ENCODE measurements at places on chromosomes 1 and 21. TPM values are rescaled to one million over a fixed set of nuclear protein-coding genes. Genes with fewer than 3 reads are reported as not detected.
A peak's percentile ranks its signal among the peaks of the same experiment; 100 is the strongest.

GRCh38 chr1:211579440-211580302 is 710 bp upstream of the SLC30A1 start:
- H3K4me1 ChIP-seq, result no peaks in the 10 kb centered on the region
- H3K4me3 ChIP-seq, result peak overlapping the region; percentile 71
- H3K27me3 ChIP-seq, result no peaks in the 10 kb centered on the region
- no peak for DNase-seq

DNA sequence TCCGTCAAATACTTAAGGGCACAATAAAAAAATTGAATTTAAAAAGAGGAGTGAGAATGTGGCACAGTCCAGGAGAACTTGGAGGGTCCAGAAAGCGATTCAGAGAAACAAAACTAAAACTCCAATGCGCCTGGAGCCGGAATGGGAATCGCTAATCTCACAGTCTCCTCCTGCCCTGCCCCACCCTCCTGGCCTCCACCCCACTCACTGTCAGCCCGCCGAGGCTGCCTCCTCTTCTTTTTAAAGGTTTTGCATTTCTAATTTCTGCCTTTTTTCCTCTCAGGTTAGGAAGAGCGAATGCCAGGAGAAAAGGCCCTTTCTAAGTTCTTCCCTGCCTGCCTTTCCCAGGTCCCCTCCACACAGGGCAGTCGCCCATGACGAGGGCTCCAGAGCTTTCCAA is 135.3 kb downstream of the ZBTB18 start:
- no peak overlapping the region for H3K4me3 ChIP-seq
- no peak overlapping the region for H3K27ac ChIP-seq
- H3K4me1 ChIP-seq, result no peaks in the 10 kb centered on the region
- no peak for DNase-seq
- no peaks in the 10 kb centered on the region for H3K27me3 ChIP-seq

DNA sequence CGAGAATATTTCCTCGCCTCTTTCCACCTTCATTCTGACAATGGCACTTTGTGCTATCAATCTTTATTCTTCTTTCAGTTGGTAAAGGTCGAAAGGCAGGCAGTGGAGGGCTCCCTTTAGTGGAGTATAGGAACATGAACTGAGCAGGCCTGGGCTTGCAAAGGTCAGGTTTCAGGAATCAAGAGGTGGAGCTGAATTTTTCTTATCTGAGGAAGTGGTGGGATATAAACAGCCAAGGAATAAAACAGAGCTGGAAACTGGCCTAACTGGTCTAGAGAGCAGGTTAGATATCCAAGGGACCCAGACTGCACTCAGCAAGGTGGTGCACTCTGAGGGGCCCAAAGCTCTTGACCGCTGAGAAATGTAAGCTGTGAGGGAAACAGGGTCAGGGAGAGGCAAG is 99.1 kb downstream of the PLA2G4A start:
- no peaks in the 10 kb centered on the region for H3K27me3 ChIP-seq
- DNase-seq, result no peak
- H3K36me3 ChIP-seq, result no peaks in the 10 kb centered on the region
- no peak overlapping the region for H3K4me3 ChIP-seq

The FLVCR1 gene
- 5.1 TPM for total RNA-seq

Measured in right lobe of liver (tissue), 6 donors.